ENCODE measurements at places on chromosomes 2 and 18.

DNA sequence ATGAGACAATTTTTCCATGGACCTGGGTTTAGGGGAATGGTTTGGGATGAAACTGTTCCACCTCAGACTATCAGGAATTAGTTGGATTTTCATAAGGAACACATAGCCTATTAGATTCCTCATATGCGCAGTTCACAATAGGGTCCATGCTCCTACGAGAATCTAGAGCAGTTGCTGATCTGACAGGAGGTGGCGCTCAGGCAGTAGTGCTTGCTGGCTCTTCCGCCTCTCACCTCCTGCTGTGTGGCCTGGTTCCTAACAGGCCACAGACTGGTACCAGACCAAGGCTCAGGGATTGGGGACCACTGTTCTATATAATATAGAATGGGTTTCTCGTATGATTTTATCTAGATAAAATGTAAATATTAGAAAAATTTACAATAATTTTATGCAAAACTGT, 338.7 kb downstream of the CPS1 start:
- DNase-seq, result no peak

- DNase-seq, result no peak
Observed at GRCh38 chr2:152063325-152063924, 35.4 kb downstream of the CACNB4 start.

DNA sequence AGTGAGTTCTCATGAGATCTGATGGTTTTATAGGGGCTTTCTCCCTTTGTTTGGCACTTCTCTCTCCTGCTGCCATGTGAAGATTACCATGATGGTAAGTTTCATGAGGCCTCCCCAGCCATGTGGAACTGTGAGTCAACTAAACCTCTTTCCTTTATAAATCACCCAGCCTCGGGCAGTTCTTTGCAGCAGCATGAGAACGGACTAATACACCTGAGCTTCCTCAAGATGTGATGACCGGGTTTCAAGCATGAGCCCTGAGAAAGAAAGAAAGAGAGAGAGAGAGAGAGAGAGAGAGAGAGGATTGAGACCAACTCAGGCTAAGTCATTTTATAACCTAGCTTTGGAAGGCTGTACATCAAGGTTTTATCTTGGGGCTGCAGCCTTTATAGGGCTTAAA, 167.7 kb upstream of the SERPINE2 start:
- DNase-seq, result no peak

GRCh38 chr2:46963941-46964673, 48.5 kb upstream of the MCFD2 start:
- no peak for DNase-seq

GRCh38 chr2:43250015-43250414, 23.6 kb upstream of the ZFP36L2 start:
- no peak for DNase-seq

DNA sequence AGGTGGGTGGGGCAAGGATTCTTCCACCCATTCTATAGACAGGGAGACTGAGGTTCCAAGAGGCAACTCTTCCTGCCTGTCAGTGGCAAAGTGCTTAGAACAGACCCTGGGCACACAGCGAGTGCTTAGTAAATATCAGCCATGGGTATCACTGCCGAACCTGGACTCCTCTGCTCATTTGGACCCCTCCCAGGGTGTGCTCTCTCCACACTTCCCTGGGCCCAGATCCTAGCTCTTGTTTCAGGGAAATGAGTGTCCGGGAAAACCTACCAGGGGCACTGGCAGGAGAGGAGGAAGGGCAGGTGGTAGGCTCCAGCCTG, 136.3 kb downstream of the CYP26B1 start:
- no peak for DNase-seq

- no peak for DNase-seq
Observed at GRCh38 chr2:233037078-233037477, 4.6 kb downstream of the NEU2 start.

- no peak for DNase-seq
Observed at GRCh38 chr2:65380255-65380654, 52.1 kb downstream of the SPRED2 start.

- no peak for DNase-seq
Observed at GRCh38 chr2:236369661-236370062, 105.5 kb upstream of the ASB18 start.

- no peak for DNase-seq
Observed at GRCh38 chr2:152336854-152337510, 2.0 kb downstream of the FMNL2 start.

GRCh38 chr2:20291106-20291564, 59.5 kb downstream of the PUM2 start:
- DNase-seq, result no peak

GRCh38 chr2:283996-284794, 3.7 kb downstream of the ALKAL2 start:
- DNase-seq, result no peak

DNA sequence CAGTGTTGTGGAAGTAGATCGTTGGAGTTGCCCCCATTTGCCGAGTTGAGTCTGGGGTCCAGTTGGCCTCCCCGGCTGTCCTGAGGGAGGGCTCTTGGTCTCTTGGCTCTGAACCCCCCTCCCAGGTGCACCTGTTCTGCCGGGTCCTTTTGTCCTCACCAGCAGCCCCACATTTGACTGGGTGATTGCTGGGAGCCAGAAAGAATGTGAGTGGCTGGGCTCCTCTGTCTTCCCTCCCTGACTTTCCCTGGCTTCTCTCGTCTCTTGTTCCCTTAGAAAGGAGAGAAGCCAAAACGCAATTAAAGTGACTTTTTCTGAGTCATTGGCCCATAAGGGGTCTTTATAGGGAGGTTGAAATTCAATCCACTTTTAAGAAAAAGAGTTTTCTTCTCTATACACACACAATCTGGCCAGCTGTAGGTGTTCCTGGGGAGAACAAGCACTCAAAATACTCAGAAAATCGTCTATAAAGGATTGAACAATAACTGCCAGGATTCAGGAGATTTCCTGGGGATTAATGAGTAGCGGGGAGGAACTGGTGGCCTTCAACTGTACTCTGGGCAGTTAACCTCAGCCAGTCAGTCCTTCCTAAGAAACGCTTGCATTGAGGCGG, 131.0 kb downstream of the TMEM182 start:
- no peak for DNase-seq

GRCh38 chr2:42339191-42339912, 21.7 kb downstream of the COX7A2L start:
- DNase-seq, result no peak

DNA sequence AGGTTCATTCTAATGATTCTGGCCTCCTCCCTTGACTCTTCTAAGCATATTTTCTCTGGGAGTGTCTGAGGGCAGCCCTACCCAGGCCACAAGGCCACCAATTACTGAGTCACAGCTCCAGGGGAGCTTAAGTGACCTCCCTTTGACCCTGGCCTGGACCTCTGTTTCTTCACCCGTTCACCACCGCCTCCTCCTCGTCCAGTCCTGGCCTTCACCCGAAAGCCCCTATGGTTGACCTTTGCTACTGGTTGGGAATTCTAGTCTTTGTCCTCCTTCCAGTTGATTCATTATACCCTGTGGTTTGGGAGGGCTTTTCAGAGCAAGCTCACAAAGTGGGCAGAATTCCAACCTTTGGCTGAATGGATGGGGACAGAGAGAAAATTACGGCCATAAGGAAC, 72.6 kb downstream of the NRP2 start:
- DNase-seq, result no peak

- no peak for DNase-seq
Observed at GRCh38 chr18:39007031-39007902, 1441.7 kb upstream of the CELF4 start.

DNA sequence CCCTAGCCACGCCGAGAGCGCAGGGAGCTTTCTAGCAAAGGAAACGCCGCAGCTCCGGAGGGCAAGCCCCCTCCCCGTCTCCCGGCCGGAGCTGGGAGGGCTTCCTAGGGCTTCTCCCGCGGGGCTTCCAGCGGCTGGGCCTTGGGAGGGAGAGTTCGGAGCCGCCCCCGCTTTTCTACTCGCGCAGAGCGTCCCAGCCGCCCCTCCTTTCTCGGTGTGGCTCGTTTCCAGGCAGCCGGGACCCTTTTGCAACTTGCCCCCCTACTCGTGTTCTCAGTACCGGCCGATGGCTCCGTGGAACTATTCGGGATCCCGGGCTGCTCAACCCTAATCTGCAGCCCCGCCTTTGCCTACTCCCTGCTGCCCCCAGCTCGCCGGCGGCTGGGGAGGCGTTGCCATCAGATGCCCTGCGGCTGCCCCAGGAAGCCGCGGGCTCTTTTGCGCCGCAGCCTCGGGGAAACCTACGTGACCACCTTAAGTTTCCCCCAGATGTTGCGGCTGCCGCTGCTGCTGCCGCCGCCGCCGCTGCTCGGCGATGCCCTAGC, 1.5 kb upstream of the NR4A2 start:
- DNase-seq, result peak; percentile 53

GRCh38 chr2:86020984-86021383, 84.7 kb downstream of the POLR1A start:
- DNase-seq, result no peak

DNA sequence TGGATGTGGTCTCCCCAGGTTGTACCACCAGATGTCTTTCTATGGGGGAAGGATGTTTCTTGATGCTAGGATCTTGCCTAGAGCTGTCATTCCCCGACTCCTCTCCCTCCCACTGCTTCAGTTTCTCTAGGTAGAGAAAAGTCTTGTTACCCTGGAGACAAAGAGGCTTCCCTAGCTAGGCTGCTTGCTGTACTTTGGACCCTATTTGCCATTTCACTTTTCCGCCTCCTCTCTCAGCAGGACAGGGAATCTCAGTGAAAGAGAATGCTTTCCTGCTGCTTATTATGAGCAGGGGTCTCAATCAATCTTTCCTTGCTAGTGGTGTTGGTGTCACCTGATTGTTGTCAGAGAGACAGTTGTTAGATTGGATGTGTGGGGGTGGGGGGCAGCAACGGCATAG, 818.8 kb upstream of the GYPC start:
- no peak for DNase-seq

DNA sequence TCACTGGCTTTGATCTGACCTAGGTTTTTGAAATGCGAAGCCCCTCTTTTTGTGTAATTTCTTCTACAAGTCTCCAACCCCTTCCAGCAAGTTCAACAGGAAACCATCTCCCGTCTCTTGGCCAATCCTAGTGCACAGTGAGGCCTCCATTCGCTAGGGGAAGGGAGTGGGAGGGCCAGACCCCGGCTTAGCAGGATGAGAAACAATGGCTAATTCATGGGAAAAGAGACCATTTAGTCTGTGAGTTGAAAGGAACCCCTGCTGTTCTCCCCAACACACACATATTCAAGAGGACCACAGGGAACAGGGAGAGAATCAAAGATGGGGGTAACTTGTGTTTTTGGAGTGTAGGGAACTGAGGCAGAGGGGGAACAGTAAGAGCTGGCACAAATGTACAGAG, 83.0 kb downstream of the RTN4 start:
- DNase-seq, result no peak

- DNase-seq, result no peak
Observed at GRCh38 chr2:77816618-77817017, 294.4 kb upstream of the LRRTM4 start.

- no peak for DNase-seq
Observed at GRCh38 chr2:8693157-8693821, 11.4 kb downstream of the ID2 start.

DNA sequence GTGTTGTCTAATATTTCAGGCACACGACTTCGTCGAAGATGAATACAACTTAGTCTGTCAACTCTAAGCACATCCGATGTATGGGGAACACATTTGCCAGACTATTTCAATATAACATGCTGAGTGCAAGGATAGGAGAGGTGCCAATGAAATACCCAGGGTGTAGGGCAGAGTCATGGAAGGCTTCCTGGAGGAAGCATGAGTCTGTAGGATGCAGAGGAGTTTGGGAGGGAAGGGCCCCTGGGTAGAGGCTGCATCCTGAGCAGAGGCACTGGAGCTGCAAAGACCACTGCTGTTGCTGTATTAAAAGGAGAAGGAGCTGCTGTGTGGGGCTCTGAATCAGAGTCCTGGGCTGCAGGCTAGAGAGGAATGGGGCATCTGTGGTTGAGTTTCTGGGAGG, 89.9 kb downstream of the ASAP2 start:
- DNase-seq, result no peak

GRCh38 chr2:11239666-11240462, 84.6 kb downstream of the SLC66A3 start:
- no peak for DNase-seq

DNA sequence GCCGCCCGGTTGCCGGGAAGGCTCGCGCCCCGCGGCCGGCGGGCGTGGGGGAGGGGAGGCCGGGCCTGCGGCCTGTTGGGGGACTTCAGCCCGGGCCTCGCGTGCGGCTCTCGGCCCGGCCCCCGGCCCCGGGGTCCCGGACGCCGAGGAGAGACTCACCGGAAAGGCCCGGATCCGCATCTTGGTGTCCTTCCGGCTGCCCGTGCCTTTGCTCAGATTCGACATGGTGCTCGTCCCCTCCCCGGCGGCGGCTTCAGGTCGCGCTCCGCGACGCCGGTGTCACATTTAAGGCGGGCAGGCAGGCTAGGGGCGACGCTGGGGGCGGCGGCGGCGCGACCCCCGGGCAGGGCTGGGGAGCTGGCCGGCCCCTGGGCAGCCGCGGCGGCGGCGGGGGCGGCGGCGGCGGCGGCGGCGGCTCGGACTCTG, 365 bp downstream of the CUL3 start:
- no peak for DNase-seq

GRCh38 chr2:136131961-136132824, 14.2 kb upstream of the CXCR4 start:
- no peak for DNase-seq

DNA sequence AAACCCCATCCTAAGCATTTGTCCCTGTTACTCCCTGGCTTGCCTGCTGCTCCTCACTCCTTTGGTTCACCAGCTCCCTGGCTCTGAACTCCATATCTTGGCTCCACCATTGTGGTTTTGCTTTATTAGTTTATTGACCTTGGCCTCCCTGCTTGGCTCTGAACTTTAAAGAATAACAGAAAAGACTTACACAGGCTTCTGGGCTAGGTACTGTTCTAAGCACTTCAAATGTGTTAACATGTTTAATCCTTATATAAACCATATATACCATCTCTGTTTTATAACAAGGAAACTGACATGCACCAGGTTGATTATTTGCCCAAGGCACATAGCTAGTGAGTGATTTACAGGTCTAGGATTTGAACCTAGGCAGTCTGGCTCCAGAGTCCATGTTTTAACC, 149.7 kb upstream of the CAPN13 start:
- no peak for DNase-seq

- no peak for DNase-seq
Observed at GRCh38 chr2:30800159-30800558, 7.1 kb downstream of the CAPN13 start.

- no peak for DNase-seq
Observed at GRCh38 chr2:237614151-237614720, 13.2 kb upstream of the LRRFIP1 start.

GRCh38 chr18:213966-214365, 53.9 kb downstream of the THOC1 start:
- DNase-seq, result no peak

Data from NCI-H748 treated with DMSO at 0.1 percent for 48 hours (cell line).